ENCODE measurements at places on chromosomes 16 and 17. TPM values are rescaled to one million over a fixed set of nuclear protein-coding genes. Genes with fewer than 3 reads are reported as not detected.

Gene VMO1
- total RNA-seq = not detected

GRCh38 chr17:20852239-20852989 is 190.4 kb downstream of the USP22 start:
- peak; percentile 88 for DNase-seq

DNA sequence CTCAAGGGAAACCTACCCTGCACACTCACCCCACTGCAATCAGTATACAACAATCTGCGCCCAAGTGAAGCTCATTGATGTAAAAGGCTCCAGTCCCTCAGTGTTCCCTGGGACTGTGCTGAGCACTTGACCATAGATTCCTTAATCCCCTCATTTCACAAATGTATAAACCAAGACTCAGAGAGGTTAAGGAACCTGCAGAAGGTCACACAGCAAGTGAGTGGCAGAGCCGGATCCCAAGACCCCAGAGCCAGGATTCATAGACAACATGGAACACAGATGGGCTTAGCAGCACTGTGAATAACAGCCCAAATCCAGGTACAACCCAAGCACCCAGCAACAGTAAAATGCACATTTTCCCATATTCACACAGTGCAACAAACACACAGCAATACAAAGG is 225.7 kb downstream of the C16orf78 start:
- no peak for DNase-seq

- DNase-seq = no peak
Observed at GRCh38 chr16:66490774-66491715, 58.9 kb downstream of the TK2 start.

Gene CRYBA1
- total RNA-seq = not detected

GRCh38 chr17:31629696-31630470 is 229.2 kb downstream of the COPRS start:
- peak; percentile 77 for DNase-seq

- no peak for DNase-seq
Observed at GRCh38 chr16:71626018-71626857, at the start of gene MARVELD3. Gene MARVELD3 (plus strand): TSS chr16:71626184. CDS start chr16:71626230, 46 bp downstream.

GRCh38 chr16:81469710-81470535 is 25.3 kb downstream of the CMIP start:
- DNase-seq = no peak

GRCh38 chr17:49000943-49001342 is 3.8 kb downstream of the IGF2BP1 start:
- no peak for DNase-seq

- no peak for DNase-seq
Observed at GRCh38 chr16:67235816-67236562, 9.1 kb downstream of the TMEM208 start.

Gene GINS2
- 48.9 TPM for total RNA-seq

Gene PLA2G10
- not detected for total RNA-seq

GRCh38 chr17:78577296-78577695 is at the start of gene DNAH17:
Gene DNAH17 (minus strand): TSS chr17:78577396. CDS start chr17:78575057, 2,339 bp downstream.
- no peak for DNase-seq

GRCh38 chr17:37576281-37576680 is 32.9 kb downstream of the SYNRG start:
- DNase-seq = no peak

DNA sequence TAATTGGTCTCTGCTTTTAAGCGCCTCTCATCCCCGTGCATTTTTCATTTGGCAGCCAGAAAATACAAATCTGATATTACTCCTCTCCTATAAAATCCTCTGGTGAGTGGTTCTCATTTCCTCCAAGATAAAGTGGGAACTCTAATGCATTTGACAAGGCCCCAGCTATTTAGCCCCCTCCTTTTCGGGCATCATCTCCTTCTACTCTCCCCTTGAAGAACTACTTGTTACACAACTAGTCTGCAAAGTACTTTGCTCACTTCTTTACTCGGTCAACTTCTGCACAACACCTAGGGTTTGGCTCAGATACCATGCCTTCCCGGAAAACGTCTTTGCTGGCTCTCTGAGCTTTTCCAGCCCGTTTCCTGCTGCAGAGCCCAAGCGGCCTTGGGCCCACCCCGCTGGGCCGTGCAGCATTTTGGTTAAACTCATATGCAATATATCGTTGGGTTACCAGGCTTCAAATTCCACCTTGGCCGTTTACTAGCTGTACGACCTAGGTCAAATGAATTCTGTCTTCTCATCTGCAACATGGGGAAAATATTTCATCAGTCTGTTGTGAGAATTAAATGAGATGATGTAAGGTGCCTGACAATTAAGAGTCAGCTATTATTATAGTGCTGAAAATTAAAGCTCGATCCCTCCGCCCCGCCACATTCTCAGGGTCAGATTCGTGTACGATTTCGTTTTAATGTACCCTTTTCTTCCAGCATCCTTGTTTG is 883 bp upstream of the TAF15 start:
- no peak for DNase-seq

GRCh38 chr16:25097276-25097975 is 14.1 kb upstream of the LCMT1 start:
- no peak for DNase-seq

Gene FAM234A
- 70.3 TPM for total RNA-seq

GRCh38 chr17:50026837-50027171 is 29.1 kb upstream of the ITGA3 start:
- peak; percentile 86 for DNase-seq

DNA sequence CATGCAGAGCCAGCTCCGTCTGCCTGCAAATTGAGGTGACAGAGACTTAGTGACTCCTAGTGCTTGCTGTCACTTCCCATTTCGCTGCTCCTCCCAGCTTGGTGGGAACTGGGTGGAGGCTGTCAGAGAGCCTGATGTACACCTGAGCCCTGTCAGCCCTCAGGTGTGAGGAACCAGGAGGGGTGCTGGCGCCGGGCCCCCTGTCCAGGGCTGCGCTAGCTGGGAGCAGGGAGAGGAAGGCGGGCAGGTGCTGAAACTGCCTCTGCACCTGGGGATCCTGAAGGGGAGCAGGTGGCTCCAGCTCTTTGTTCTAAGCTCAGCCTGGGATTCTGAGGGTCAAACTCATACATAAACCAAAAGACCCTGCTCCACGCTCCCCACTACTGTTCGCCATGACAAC is 10.8 kb upstream of the WSCD1 start:
- no peak for DNase-seq

Gene CAPNS2
- not detected for total RNA-seq

DNA sequence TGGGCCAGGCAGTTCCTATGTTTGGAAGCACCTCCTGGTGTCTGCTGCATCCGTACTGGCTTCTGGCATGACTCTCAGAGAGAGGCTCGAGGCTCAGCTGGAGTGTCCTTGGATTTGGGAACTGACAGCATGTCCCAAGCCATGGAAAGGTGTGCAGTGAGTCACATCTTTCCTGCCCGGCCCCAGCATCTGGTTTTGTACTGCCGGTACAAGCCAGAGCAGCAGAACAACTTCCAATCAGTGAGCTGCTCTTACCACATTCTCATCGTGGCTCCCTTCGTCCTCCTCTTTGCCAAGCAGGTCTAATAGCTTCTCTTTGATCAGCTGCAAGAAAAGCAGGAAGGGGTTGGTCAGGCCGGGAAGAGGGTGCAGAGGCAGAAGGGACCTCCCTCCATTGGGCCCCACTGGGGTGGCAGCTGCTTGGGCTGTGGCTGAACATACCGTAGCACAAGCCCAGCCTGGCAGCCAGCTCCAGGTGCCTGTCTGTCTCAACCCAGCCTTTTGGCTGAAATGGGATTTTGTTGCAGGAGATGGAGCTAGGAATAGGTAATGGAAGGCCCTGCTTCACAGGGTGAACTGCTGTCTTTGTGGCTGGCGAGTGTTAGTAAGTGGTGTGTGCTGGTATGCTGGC is 24.2 kb downstream of the SPACA3 start:
- DNase-seq = no peak

Gene SNX20
- not detected for total RNA-seq

- no peak for DNase-seq
Observed at GRCh38 chr17:58092101-58092796, 9.0 kb downstream of the DYNLL2 start.

Gene RAP1GAP2
- 1.9 TPM for total RNA-seq

- DNase-seq = peak; percentile 69
Observed at GRCh38 chr17:60577147-60577915, 22.7 kb upstream of the PPM1D start.

Gene MAF
- total RNA-seq = not detected
